ENCODE measurements at places on chromosomes 12 and 14.

- no peak for DNase-seq
Measured at GRCh38 chr12:50090391-50090790, 5.2 kb downstream of the SMARCD1 start.

DNA sequence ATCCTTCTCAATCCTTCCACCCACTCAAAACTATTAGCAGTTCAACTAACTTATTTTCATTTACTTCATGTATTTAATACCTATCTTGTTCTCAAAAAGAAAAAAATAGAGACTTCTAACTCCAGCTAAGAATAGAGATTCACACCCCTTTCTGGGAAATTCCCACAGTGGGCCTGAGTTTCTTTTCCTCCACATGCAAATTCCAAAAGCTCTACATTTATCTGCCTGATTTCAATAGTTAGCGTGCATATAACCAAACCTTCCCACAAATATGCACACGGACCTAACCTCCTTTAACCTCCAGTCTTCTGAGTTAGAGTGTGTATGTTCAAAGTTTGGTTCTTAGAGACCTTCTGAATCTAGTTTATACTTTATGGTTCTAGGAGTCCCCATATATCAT is 62.5 kb downstream of the GRIN2B start:
- DNase-seq = no peak

GRCh38 chr14:23183479-23183878 is at the start of gene SLC7A8:
Gene SLC7A8 (minus strand): TSS chr14:23183660. CDS start chr14:23182914, 746 bp downstream.
- DNase-seq = peak; percentile 9

DNA sequence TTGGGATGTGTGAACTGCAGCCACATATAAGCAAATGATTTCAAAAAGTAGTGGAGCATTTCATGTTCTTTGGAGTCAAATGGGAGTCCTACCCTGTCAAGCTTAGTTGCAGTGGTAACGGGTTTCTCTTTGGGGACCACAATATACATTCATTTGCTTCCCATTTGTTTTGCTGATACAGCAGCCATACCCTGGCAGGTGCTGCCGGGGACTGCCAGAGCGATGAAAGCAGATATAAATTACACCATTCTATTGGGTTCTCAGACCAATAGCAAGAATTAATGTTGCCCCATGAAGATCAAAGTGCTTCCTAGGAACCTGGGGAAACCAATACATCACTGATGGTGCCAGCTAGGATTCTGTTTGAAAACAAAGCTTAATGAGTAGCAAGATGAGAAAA is 1621.5 kb upstream of the FLRT2 start:
- DNase-seq = no peak

GRCh38 chr14:103385929-103386712 is 906 bp downstream of the MARK3 start:
- DNase-seq = no peak

DNA sequence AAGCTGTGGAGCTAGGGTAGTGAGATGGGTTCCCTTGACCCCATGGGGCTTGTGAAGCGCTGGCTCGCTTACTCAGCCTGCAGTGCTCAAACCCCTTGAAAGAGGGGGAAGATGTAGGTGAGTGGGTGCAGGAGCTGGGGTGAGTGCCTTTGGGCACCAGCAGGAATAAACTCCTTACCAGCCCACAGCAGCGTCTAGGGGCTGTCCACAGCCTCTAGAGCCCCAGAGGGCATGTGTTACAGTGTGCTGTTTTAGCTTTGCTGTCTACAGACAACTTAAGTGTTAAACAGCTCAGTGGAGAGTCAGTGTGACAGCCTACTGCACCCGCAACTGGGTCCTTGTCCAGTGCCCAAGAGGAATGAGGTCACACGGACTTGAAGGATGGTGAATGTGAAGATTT is 48.0 kb downstream of the TSPAN8 start:
- DNase-seq = no peak

GRCh38 chr14:29521526-29522137 is 406.0 kb downstream of the PRKD1 start:
- DNase-seq = peak; percentile 56

GRCh38 chr14:53570411-53571387 is 385.9 kb downstream of the BMP4 start:
- no peak for DNase-seq

DNA sequence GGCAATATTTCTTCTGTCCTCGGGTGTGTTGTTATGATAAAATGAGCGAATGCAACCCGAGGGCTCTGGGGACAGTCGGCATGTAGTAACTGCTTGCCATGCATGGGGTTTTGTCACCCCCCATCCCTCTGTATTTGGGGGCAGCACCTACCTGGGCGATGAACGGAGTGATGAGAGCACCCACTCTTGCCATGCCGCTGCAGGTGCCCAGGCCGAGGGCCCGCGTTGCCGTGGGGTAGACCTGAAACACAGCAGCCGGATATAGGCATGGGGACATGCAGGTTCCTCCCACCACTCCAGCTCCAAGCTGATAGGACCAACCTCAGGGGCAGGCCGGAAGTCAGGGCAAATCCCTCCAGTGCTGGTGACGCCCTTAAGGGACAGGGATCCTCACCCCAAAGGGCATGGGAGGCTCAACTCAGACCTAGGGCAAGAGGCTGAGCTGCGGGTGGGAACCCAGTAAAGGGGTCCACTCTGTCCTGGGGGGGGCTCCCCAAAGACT is 35.8 kb downstream of the DAO start:
- no peak for DNase-seq

DNA sequence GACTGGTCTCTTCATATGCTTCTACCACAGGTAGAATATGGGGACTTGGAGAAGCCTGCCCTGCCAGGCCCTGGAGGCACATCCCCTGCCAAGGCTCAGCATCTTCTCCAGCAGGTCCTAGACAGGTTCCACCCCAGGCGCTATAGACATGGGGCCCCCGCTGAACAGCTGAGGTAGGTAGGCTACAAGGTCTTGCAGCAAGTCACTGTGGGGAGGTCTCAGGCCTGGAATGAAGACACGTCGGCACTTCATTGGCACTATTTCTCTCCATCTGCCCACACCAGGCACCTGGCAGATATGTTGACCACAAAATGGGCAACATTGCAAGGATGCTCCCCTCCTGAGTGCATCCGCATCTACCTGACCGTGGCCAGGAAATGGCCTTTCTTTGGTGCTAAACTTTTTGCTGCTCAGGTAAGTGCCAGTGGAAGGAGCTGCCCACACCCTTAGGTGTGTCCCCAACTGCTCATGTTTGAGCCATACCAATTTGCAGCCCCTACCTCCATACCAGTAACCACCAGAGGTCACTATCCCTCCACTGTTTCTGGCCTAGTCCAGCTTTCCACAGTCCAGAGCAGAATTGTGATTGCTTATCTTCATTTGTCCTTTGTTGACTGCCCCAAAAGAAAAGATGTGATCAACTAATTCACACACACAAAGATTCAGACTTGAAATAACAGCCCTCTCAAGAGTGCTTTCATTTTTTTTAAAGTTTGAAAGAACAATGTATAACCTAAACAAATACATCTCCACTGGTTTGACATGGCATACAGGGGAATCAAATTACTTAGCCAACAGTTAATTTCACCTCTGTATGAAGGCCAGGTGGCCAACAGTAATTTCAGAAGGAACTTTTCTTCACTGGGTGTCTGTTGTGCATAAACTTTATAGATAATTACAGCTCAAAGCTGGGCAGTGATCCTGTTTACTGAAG is 16.1 kb downstream of the PIGH start:
- DNase-seq = no peak

GRCh38 chr12:91818227-91819131 is 327.2 kb downstream of the BTG1 start:
- no peak for DNase-seq

DNA sequence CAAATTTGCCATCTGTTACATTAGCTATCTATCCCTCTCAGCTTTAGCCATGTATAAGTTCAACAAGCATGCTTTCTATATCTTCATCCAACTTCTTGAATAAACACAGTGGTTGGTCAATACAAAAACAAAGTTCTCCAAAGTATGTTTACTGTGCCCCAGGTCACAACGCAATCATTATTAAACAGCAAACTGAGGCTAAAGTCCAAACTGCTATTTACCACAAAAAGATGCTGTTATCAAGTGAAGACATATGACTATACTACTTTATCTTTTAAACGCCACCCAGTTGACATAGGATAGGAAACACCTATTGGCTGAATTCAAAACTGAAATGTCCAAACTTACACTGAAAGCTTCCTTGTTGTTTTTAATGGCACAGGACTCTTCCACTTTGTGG is 11.7 kb downstream of the ZCCHC8 start:
- no peak for DNase-seq

DNA sequence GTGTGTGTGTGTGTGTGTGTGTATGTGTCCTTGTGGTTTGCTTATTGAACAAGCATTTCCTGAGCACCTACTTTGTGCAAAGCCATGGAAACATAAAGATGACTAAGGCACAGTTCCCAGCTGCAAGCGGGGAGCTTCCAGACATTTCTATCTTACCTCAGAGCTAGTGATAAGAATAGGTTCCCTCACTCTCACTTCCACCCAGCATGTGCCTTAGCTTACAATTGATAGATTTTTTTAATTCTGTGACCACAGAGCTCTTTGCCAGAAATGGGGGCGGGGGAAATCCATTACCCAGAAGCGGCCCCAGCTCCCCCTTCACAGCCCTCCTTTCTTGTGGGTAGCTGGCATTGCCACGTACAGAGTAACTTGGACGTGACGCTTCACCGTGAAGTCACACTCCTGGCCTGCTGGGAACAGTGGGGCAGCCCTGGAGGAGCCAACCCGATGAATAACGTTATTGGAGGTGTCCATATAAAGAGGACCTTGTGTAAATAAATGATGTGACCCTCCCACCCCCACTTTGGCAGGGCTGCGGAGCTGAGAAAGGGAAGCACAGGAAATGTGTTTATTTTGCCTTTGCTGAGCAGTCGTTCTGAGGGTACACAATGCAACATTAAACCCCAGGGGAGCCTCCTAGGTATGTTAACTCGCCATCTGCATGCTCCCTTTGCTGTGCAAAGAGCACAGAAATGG is 238.9 kb downstream of the CHST11 start:
- DNase-seq = peak; percentile 46

- no peak for DNase-seq
Measured at GRCh38 chr14:100165376-100165775, 5.9 kb upstream of the DEGS2 start.

DNA sequence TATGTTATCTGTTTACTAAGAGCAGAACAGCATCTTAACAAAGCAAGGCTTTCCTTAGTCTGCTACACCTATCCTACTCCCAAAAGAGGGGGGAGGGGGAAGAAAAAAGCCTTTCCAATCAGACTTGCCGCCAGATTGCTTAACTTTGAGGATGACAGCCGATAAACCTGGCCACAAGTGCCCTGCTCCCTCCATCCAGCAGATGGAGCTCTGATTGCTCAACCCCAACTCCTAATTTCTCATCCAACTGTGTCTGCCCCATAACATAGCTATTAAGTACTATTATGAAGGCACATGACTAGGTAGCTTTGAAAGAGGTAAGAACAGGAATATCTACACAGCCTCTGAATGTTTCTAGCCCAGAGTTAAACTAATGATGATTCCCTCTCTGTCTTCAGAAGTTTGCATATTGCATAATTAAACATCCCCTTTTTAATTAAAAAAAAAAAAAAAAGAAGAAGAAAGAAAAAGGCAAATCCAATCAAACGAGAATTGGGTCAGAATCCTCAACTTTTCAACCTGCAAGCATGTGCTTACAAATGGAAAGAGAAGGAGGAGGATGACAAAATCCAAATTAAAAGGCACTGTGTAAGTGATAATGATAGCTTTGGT is 247.4 kb downstream of the GALC start:
- no peak for DNase-seq

- DNase-seq = no peak
Measured at GRCh38 chr14:79986251-79986650, 225.1 kb downstream of the DIO2 start.

DNA sequence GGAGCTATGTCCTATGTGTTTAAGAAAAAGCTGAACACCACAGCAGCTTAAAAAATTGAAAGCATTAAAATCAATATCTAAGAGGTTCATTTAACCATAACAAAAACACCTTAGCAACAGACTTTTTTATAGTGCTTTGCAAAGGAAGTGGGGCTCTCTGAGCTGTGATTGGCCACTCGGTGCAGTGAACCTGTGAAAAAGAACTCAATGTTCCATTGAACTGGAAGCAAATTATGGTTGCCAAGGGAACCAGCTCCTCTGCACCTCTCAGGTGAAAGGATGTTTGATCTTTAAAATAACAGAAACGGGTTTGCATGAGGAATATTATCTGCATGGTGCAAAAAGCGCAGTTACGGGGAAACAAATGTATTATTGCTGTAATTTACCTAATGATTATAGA is 149.4 kb downstream of the SNAPC1 start:
- DNase-seq = peak; percentile 47

- DNase-seq = no peak
Measured at GRCh38 chr12:127771546-127771945, 495.4 kb upstream of the TMEM132C start.

DNA sequence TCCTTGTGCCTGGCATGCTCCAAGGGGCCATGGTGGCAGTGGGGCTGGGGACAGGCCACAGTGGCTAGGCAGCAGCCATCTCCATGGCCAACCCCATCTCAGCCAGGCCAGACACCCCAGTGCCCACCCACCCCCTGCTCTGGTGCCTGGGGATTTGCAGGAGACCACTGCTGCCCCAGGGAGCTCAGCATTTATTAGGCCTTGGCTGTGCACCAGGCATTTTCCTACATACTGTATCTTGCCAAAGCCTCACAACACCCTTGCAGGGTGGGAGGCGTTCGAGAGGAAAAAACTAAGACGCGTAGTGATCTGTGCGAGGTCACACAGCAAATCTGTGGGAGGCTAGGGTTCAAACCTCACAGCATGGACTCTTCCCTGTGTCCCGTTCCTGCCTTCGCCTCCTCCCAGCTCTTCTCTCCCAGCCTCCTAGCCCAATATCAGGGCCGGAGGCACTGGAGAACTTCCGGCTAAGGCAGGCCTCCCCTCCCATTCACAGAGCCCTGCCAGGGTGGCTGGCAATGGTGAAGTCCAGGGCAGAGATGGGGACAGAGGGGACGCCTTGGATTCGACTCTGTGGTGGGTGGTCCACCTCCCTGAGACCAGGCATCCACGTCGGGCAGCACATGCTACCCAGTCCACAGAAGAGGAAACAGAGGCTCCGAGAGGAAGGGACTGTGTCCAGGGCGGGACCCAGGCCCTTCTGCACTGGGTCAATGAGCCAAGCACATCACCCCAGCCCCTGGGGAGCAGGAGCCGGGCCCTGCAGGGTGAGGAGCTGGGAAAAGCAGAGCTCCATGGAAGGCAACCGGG is 57.4 kb downstream of the FAM222A start:
- DNase-seq = no peak

- DNase-seq = no peak
Measured at GRCh38 chr12:108783446-108783845, 52.1 kb upstream of the CORO1C start.

GRCh38 chr12:123681605-123682004 is 10.7 kb downstream of the TCTN2 start:
- no peak for DNase-seq

DNA sequence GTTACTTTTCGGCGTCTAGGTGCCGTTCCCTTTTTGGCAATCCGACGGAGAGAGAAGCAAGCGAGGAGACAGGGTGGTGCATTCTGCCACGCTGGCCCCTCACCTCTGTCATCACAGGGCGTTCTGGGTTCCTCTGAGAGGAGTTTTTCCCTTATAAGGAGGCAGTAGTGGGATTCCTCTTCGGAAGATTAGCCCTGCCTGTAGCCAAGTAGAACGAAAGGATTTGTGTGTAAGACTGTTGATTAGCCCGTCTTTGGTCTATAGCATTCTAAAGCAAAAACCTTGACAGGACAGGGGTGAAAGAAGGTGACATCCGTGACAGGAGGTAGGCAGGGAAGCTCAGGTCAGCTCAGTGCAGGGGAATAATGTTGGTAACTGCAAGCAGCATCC is 9.1 kb upstream of the NEMF start:
- DNase-seq = peak; percentile 82
